ENCODE measurements at places on chromosomes 13 and 19. TPM values are rescaled to one million over a fixed set of nuclear protein-coding genes. Genes with fewer than 3 reads are reported as not detected.

The ALKBH7 gene
- polyA plus RNA-seq, result 29.2 TPM

GRCh38 chr19:38149661-38150061 lies 74.4 kb downstream of the DPF1 start:
- DNase-seq, result no peak

- DNase-seq, result no peak
Observed at GRCh38 chr19:10402441-10403038, 802 bp downstream of the CDC37 start.

- no peak for DNase-seq
Observed at GRCh38 chr13:110268576-110269185, 38.3 kb downstream of the COL4A1 start.

DNA sequence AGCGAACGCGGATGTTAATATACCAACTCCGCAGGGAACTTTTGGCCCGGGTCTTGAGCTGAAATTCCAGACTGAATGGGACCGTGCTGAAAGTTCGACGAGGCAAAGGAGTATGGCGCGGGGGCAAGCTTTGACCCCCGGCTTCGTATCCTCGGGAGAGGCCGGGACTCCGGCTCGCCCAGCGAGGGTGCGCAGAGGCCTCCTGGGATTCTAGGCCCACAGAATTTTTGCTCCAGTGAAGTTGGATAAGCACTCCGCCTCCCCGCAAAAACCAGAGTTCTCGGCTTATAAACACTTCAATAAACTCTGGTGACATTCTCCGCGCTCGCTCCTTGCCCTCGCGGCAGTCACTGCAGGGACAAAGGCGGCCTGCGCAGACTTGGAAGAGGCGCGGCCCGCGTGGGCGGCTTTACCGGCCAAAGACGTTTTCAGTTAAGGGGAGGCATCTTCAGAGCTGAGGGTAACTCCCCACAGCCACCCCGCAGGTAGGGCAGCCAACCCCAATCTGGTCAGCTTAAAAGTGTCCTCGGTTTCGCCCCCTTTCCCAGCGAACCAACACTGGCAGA lies 112.6 kb downstream of the KCNRG start:
- no peak for DNase-seq

The LIM2 gene
- polyA plus RNA-seq, result not detected

- no peak for DNase-seq
Observed at GRCh38 chr13:24107955-24108614, 52.4 kb upstream of the SPATA13 start.

- no peak for DNase-seq
Observed at GRCh38 chr19:16113727-16114126, 2.0 kb downstream of the RAB8A start.

DNA sequence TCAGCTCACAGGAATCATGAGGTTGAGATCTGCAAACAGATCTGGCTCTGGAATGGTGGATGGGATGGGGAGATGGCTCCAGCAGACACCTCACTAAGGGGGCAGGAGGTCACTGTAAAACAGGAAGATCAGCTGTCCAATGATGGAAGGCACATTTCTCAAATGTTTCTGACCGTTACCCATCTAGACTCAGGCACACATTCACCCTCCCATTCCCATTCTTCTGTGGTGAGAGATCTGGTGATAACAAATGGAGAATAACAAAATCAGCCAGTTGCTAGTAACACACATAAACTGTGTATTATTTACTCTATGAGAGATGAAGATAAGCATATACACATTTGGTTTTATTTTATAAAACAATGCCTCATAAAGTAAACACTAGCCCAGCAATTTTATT lies 235.9 kb downstream of the TSHZ3 start:
- DNase-seq, result peak; percentile 47

DNA sequence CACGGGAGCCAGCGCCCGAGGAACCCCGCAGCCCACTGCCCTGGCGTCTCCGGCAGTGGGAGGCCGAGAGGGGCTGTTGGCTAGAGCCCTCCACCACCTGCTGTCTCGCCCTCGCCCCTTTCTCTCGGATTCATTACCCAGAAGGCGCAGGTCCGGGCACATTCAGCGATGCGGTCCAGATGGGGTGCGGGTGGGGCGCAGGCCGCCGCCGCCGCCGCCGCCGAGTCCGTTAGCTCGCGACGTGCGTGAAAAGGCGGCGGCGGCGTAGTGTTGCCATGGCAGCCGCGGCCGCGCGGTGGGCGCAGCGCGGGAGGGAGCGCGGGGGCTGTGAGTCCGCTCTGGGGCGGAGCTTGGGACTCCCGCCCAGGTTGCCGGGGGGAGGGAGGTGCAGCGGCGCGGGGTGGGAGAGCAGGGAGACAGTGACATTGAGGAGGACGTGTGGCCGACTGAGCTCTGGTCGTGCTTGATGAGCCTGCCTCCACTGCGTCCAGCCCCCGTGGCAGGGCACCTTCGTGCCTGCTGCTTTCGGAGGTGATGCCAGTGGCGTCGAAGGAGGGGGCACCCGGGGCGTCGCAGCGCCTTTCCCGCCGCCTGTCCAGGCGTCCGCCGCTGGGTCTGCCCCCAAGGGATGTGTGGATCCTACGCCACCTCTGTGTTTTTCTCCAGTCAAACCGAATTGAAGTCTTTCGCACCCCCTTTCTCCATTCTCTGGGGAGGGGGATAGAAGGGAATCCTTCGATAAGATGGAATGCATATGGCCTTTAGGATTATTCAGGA lies at the start of gene KATNAL1:
KATNAL1 (minus strand) TSS at position 358 of the 777 bp plus-strand sequence. CDS start 23,774 bp downstream, outside the sequence.
- DNase-seq, result no peak

The ITGBL1 gene
- 93.7 TPM for polyA plus RNA-seq

The PCDH9 gene
- 2.3 TPM for polyA plus RNA-seq

GRCh38 chr19:57321751-57322150 lies 1.5 kb downstream of the ZNF543 start:
- DNase-seq, result no peak

DNA sequence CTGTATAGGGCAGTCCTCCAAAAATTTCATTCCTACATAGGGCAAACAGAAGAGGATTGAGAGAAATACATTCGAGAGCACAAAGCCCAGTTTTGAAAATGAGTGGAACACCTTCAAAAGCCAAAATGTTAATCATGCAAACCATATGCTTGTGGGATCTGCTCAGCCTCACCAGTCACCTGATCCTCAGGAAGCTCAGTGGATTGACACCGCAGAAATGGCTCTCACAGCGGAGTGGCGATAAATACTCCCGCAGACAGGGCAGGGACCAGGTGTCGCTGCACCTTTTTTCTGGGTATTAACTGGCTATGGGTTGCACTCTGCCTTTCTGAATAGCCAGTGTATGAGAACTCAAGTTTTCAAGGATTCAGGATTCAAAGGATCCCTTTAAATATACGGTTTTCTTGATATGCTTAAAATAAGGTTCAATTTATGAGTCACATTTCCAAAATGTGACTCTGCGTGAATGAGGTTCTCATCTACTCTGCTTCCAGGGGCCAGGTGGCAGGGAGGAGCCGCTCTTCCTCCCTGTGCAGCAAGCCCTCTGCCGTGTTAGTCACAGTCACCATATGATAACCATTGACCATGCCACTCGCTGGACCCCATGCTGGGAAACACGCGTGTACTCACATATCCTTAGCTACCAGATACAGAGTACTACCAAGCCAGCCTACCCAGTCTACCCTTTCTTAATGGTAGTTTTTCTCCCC lies 18.3 kb upstream of the DHRS12 start:
- DNase-seq, result no peak

DNA sequence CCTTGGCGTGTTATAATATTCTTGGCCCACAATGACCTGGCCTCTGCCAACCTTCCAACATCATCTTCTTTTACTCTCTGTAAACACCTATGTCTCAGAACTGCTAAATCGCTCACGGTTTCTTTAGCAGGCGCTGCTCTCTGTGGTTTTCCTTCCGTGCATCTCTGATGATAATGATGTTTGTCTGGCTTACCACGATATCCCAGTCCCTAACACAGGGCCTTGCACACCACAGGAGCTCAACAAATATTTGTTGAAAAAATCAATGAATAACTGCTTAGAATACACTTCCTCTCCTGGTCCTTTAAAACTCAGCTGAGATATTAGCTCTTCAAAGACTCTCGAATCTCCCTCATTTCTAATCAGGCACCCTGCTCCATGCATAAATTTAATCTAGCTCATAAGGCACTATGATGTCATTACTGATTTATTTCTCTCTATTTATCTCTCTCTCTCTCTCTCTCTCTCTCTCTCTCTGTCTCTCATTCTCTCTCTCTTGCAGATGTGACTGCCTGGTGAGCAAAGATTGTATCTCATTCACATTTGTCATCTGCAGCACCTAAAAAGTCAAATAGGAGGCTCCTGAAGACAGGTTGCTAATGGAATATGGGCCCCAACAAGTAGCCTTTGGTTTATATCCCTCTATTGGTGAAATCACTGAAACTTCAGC lies 206.4 kb downstream of the NHLRC3 start:
- no peak for DNase-seq

DNA sequence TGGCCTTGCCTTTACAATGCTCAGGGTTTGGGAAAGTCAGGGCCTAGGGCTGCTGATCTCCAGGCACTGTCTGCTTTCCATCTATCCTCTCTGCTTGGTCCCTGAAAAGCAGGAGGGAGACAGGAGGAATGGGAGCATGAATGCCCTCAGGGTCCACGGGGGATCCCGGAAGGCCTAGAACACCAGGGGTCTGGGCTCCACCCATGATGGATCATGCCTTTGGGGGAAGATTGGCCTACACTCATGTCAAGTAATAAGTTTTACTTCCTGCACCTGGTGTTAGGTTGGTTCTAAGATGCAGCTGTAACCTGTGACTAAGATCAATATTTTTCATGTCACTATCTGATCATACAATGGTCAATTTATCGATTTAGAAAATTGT lies 118.3 kb upstream of the GJB6 start:
- no peak for DNase-seq

The OR4F17 gene
- not detected for polyA plus RNA-seq

- no peak for DNase-seq
Observed at GRCh38 chr19:11373885-11374432, 507 bp upstream of the SWSAP1 start.

DNA sequence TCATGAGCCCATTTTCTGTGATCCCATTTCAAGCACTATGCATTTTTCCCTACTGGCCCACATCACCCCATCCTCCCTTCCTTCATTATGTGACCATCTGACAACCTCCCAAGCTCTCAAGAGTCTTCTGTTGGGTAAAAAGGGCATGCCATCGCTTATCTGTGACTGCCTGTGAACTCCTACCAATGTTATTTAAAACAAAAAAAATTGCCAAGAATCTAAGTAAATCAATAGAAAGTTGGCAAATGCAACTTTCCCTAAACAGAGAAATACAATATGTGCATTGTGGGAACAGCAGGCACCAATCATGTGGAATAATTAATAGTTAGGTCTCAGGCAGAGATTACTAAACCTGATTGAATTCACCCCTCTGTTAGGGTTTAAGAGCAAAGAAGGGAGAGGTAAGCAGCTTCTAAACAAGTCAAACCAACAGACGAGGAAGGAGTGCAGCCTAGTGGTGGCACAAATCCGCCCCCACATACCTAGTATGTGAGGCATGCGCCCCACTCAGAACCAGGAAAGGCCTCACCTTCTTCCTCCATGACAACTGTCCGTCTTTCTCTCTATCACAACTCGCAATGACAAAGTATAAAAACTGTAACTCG lies 29.8 kb downstream of the DZIP1 start:
- DNase-seq, result no peak

DNA sequence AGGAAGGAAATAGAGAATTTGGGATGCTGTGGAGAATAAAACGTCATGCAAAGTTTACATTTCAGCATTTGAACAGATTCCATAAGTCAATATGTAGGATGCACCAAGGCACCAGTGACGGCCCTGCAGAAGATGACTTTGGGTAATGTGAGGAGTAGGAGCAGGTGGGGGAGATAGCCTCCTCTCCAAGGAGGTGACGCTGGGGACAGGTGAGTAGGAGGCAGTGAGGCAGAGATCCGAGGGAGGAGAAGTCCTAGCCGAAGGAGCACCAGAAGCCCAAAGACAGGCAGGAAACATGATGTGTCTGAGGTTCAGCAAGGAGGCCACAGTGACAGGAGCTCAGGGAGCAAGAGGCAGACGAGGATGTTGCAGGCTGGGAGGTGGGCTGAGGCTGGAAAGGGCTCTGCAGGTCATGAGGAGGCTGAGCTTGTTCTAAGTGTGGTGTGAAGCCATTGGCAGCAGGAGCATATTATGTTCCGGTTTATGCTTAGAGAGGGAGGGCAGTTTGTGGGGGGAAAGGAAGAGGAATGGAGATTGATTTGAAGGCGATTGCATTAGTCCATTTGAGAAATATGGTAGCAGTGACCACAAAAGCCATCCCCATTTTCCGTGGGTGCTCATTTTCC lies 55.7 kb upstream of the C1QTNF9 start:
- no peak for DNase-seq

GRCh38 chr19:47518139-47518538 lies 3.3 kb upstream of the NAPA start:
- no peak for DNase-seq

DNA sequence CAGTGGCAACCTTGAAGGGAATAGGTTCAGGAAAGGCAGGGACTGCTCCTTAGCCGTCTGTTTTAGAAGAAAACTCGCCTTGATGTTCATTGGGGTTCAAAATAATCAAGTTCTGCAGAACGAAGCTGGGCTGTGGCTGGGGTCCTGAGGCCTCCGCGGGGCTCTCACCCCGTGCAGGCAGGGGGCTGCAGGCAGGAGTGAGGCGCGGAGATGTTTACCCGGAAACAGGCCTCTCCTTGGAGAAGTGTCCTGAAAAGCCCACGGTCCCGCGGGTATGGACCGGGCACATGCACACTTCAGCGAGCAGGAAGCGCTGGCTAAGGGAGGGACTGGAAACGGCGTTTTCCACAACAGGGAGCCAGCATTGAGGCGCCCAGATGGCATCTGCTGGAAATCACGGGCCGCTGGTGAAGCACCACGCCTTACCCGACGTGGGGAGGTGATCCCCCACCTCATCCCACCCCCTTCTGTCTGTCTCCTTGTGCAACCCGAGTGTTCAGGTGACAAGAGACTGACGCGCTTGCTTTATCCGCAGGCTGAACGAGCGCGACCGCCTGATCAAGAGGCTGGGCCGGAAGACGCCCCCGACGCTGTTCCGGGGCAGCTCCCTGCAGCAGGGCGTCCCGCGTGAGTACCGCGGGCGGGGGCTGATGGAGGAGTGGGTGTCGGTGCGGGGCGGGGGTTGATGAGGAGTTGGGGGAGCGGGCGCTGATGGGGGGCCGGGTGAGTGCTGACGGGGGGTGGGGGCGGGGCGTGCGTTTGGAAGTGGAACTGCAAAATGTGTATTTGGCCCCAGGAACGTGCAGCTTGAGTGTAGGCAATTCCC lies 39.6 kb downstream of the SHISA2 start:
- DNase-seq, result no peak

DNA sequence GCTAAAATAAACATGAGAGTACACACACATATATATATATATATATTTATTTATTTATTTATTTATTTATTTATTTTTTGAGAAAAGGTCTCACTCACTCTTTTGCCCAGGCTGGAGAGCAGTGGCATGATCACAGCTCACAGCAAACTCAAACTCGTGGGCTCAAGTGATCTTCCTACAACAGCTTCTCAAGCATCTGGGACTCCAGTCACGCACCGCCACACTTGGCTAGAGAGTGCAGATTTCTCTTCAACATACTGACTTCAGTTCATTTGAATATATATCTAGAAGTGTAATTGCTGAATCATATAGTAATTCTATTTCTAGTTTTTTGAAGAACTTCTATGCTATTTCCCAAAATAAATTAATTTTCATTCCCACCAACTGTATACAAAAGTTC lies 1711.8 kb downstream of the SLITRK5 start:
- DNase-seq, result no peak

Data from BJ (cell line).